Activated naive CD8-positive, alpha-beta T cell treated with anti-CD3 and anti-CD28 coated beads, Interleukin-2, amount 50 U/mL, for 24 hours (primary cell): ENCODE measurements at places on chromosomes 6 and 20.

- H3K4me3 ChIP-seq: no peak overlapping the region
- H3K4me1 ChIP-seq: peaks cover 10% of the 10 kb centered on the region
- DNase-seq: no peak
- no peak overlapping the region for H3K27ac ChIP-seq
These were observed 38.1 kb downstream of the TBPL1 start for GRCh38 chr6:133991096-133991593.

- H3K4me3 ChIP-seq: no peak overlapping the region
- no peak for DNase-seq
- no peaks in the 10 kb centered on the region for H3K36me3 ChIP-seq
These were observed 131.7 kb upstream of the HDGFL1 start for GRCh38 chr6:22437665-22438064.

DNA sequence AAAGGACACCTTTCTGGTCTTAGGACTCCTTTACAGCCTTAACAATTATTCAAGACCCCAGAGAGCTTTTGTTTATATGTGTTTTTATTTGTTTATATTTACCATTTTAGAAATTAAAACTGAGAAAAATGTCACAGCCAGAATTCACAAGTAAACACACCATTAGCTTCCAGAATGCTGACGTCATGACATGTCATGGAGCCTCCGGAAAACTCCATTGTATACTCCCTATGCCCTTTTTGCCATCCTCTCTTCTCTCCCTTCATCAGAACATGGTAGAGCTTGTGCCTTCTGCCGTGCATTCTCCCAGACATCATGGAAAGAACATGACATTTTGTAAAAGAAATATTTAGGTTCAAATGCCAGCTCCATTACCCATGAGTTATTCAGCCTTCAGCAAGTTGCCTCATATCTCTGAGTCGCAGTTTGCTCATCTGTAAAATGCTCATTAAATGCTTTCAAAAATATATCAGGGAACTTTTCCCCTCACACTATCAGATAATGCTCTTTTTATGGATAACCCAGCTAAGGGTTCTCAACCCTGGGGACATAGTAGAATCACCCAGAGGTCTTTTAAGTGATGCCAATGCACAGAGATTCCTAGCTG, 27.8 kb downstream of the TNFAIP3 start:
- peaks cover 2% of the 10 kb centered on the region for H3K36me3 ChIP-seq
- no peak for DNase-seq
- peak overlapping the region; percentile 54 for H3K27ac ChIP-seq
- H3K4me3 ChIP-seq: no peak overlapping the region

DNA sequence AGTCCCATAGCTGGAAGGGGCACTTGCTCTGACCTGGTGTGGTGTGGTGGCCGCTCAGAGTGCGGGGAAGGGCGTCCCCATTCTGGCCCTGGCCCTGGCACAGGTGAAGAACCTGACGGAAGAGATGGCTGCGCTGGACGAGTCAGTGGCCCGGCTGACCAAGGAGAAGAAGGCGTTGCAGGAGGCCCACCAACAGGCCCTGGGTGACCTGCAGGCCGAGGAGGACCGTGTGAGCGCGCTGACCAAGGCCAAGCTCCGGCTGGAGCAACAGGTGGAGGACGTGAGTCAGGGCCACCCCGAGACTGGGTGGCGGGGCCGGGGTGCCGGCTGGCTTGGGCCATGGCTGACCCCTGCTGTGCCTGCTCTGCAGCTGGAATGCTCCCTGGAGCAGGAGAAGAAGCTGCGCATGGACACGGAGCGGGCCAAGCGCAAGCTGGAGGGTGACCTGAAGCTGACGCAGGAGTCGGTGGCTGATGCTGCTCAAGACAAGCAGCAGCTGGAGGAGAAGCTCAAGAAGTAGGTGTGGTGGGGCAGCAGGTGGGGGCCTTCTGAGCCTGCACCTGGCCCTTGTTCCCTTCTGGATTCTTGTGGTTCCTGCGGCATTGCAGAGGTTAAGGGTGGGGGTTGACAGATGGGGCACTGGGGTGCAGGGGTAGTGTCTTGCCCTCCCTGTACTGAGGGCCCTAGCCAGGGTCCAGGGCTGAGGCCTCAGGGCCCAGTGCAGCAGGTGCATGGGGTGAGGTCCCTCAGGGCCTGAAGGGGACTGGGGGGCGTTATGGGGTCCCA, 40.8 kb downstream of the MYH7B start:
- no peak for DNase-seq
- no peaks in the 10 kb centered on the region for H3K27me3 ChIP-seq
- no peaks in the 10 kb centered on the region for H3K4me1 ChIP-seq
- H3K27ac ChIP-seq: no peak overlapping the region

DNA sequence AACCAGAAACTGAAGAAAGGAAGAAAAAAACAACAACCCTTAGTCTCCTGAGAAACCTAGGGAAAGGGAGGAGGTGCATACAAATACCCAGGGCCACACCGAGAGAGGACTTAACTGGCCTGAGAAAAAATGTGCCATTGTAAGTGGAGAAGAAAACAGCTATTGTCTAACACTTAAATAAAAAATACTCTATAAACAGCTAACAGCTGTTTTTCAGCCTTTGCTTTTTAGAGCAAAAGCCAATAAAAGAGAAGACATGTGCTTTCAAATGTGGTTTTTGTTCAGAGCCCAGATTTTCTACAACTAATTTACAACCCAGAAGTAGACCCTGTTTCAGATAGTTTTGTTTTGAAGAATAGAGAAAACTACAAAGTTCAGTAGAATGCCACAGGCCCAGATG, 56.0 kb upstream of the SLC22A16 start:
- H3K4me3 ChIP-seq: no peak overlapping the region
- DNase-seq: no peak
- H3K27me3 ChIP-seq: peaks cover 6% of the 10 kb centered on the region
- no peaks in the 10 kb centered on the region for H3K36me3 ChIP-seq
- peaks cover 25% of the 10 kb centered on the region for H3K4me1 ChIP-seq

DNA sequence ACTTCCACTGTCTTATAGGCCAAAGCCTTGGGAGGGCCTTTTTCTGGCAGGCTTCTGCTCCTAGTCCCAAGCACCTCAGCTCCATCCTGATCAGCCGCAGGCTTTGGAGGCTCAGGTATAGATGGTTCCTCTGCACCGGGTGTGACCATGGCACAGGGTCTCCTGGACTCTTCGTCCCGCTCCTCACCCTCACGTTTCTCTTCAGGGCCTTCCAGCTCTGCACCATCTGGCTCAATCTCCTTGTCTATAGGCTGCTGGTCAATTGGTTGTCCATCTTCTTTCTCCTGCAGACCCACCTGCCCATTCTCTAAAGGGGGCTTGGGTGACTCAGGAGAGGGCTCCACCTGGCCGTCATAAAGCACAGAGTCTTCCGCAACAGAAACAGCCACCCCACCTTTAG, 37.0 kb downstream of the BFSP1 start:
- no peak for DNase-seq
- H3K4me3 ChIP-seq: no peak overlapping the region
- no peak overlapping the region for H3K27ac ChIP-seq
- peaks cover 3% of the 10 kb centered on the region for H3K27me3 ChIP-seq
- H3K36me3 ChIP-seq: no peaks in the 10 kb centered on the region

- peak overlapping the region; percentile 61 for H3K4me3 ChIP-seq
- H3K27ac ChIP-seq: peak overlapping the region; percentile 93
- no peak for DNase-seq
These were observed 18.0 kb upstream of the RSPH3 start for GRCh38 chr6:159017757-159018559.

DNA sequence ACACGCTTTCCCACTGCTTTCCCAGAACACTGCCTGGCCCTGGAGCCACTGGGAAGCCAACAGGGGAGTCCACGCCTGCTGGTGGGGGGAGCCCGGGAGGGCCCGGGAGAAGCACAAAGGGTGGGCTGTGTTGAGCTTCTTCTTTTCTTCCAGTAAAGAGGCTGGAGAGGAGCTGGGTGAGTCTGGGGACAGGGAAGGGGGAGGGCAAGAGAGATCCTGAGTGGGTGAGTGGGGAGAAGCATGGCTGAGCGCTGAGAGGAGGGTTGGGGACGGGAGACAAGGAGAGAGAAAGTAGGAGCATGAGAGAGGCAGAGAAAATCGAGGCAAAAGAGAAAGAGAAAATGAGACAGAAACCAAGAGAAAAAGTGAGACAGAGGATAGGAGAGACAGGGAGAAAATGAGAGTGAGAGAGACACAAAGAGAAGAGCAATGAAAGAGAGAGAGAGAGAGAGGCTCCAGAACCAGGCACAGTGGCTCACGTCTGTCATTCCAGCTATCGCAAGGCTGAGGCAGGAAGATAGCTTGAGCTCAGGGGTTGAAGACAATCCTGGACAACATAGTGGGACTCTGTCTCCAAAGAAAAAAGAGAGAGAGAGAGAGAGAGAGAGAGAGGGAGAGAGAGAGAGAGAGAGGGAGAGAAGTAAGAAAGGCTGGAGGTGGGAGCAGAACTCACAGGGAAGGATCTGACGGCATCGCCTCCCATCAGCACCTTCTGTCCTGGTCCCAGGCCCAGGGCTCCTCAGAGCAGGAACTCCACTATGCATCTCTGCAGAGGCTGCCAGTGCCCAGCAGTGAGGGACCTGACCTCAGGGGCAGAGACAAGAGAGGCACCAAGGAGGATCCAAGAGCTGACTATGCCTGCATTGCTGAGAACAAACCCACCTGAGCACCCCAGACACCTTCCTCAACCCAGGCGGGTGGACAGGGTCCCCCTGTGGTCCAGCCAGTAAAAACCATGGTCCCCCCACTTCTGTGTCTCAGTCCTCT, 2.0 kb downstream of the LST1 start:
- peaks cover 70% of the 10 kb centered on the region for H3K4me1 ChIP-seq
- peak overlapping the region; percentile 81 for H3K27ac ChIP-seq
- peaks cover 2% of the 10 kb centered on the region for H3K36me3 ChIP-seq
- DNase-seq: no peak
- H3K27me3 ChIP-seq: no peaks in the 10 kb centered on the region

GRCh38 chr6:36132246-36132895, 2.1 kb downstream of the MAPK13 start:
- peak overlapping the region; percentile 89 for H3K27ac ChIP-seq
- H3K27me3 ChIP-seq: no peaks in the 10 kb centered on the region
- H3K36me3 ChIP-seq: peaks cover 29% of the 10 kb centered on the region

DNA sequence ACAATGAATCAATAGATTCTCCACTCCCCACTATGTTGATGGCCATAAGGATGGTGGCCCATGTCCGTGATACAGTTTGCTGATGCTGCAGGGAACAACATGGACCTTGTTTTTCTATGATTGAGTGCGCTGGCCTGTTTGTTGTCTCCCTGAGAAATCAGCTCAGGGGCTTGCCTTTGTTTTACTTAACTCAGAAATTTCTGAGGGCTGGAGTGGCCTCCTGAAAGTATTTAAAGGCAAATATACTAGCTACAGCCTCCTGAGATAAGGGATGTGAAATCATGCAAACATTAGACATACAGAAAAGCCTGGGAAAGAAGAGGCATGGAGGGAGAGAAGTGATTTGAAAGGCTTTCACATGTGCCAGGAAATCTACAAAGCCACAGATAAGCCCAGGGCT, 170.3 kb upstream of the FLRT3 start:
- no peaks in the 10 kb centered on the region for H3K27me3 ChIP-seq
- H3K27ac ChIP-seq: no peak overlapping the region
- DNase-seq: no peak
- H3K36me3 ChIP-seq: no peaks in the 10 kb centered on the region
- no peak overlapping the region for H3K4me3 ChIP-seq

- peak overlapping the region; percentile 90 for H3K4me3 ChIP-seq
- peak overlapping the region; percentile 96 for H3K27ac ChIP-seq
- H3K27me3 ChIP-seq: no peaks in the 10 kb centered on the region
- peak; percentile 7 for DNase-seq
These were observed 937 bp downstream of the AKAP7 start for GRCh38 chr6:131136021-131136786.

DNA sequence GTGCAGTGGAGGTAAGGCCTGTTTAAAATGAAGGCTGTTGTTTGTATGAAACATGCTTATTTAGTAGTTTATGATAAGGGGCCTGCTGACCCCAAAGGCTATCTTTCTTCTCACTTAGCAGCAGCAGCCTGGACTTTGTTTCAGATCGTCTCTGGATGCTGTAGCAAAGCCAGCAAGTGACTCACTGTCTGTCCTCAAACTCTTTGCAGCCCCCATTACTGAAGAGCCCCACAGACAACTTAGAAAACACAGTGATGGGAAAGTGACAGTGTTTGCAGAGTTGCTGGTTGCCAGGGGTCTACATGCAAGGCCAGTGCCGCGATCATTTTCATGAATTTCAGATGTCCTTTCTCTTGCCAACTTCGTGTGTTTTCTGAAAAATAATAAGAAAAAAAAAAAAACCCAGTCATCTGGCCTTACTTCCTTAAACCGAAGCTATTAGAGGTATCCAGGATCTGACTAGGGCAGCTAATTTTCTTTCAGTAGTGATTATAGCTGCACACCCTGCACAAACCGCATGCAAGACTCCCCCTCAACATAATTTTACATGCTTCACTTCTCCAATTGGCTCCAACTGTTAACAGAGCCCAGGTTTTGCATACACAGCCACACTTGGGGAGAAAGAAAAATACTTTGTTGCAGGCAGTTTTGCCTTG, 11.6 kb upstream of the F13A1 start:
- H3K27ac ChIP-seq: no peak overlapping the region
- peaks cover 4% of the 10 kb centered on the region for H3K27me3 ChIP-seq
- peaks cover 20% of the 10 kb centered on the region for H3K4me1 ChIP-seq
- no peak for DNase-seq
- H3K36me3 ChIP-seq: no peaks in the 10 kb centered on the region
